ENCODE measurements at places on chromosomes 16 and 17. TPM values are rescaled to one million over a fixed set of nuclear protein-coding genes. Genes with fewer than 3 reads are reported as not detected.

Gene MYH13
- polyA plus RNA-seq, result not detected

Gene CWC25
- polyA plus RNA-seq, result 45.7 TPM

Gene TOX3
- polyA plus RNA-seq, result 10.5 TPM

DNA sequence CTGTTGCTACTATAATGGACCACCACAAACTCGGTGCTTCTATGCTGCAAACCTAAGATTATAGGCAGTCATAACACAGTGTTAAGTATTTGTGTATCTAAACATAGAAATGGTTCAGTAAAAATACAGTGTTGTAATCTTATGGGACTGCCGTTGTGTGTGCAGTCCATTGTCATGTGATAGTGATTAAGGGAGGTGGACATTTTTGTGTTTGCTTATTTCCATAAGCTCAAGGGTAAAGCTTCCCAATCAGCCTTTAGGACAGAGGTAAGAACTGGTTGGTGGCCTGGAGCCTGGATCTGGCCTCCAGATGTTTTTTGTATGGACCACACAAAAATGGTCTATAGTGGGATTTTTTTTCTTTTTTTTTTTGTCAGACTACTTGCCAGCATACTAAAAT lies 29.9 kb downstream of the WWOX start:
- no peaks in the 10 kb centered on the region for H3K4me1 ChIP-seq
- DNase-seq, result no peak
- no peak overlapping the region for H3K4me3 ChIP-seq
- H3K27me3 ChIP-seq, result no peaks in the 10 kb centered on the region
- no peak overlapping the region for H3K27ac ChIP-seq

DNA sequence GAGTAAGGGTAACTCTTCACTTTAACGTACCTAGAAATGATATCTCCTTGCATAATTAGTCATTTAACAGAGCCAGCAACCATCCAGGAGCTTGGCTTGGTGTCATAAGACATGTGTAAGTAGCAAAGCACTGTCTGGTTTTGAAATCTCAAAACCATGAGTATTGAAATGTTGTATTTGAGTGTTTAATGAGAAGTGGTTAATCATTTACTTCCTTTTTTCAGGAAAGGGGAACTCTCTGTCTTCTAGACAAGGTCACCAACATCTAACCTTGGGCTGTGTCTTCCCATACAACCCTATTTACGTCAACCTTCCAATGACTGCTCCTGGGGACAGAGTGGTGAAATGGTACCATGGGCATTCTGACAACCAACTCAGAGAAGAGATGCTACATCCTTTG lies 27.1 kb downstream of the PMP22 start:
- H3K36me3 ChIP-seq, result no peaks in the 10 kb centered on the region
- H3K4me3 ChIP-seq, result no peak overlapping the region
- H3K27me3 ChIP-seq, result no peaks in the 10 kb centered on the region
- H3K27ac ChIP-seq, result no peak overlapping the region
- H3K4me1 ChIP-seq, result no peaks in the 10 kb centered on the region

DNA sequence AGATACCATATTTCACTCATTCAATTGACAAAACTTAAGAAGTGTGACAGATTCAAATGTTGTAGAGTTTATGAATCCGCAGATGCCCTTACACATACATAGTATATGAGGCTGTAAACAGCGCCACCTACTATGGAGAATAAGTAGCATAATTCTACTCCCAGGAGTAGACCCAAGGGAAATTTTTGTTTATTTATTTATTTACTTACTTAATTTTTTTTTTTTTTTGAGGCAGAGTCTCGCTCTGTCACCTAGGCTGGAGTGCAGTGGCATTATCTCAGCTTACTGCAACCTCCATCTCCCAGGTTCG lies 35.5 kb downstream of the GAN start:
- no peak for DNase-seq
- H3K4me3 ChIP-seq, result no peak overlapping the region
- H3K27ac ChIP-seq, result no peak overlapping the region

- no peaks in the 10 kb centered on the region for H3K4me1 ChIP-seq
- no peak overlapping the region for H3K27ac ChIP-seq
- H3K4me3 ChIP-seq, result no peak overlapping the region
Observed at GRCh38 chr16:82963653-82964052, 336.9 kb downstream of the CDH13 start.

DNA sequence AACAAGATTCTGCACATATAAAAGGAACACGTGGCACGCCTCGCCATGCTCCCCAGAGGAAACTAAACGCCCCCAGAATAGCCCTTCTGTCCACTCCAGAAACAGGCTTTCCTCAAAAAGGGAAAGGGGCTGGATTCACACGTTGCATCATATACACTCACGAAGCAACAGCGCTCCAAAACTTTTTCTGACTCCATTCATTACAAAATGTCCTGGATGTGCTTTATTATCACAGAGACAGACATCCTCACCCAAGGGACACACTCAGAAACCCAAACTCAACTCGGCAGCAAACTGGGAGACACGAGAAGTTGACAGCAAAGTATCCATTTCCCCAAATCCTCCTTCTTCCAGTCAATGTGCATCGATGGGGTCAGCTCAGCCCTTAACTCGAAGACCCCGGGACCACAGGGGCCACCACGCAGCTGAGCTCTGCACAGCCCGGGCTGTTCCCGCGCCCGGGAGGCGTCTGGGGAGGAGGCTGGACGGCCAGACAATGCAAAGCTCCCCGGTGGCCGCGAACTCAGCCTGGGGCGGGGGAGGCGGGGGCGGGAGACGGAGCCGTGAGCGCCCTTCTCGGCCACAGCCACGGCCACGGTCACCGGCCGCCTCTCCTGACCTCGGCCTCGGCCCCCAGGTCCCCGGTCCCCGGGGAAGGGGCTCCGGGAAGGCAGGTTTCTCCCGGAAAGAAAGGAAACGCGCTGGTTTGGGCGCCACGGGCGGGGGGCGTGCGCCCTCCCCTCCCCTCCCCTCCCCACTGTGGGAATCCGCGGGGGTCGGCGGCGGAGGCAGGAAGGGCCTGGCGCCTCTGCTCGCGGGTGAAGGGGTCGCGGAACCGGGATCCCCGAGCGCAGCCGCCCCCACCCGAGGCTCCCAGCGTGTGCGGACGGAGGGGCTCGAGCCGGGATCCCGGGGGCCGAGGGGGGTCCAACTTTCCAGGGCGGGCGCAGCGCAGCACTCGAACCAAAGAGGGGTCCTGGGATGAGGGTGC lies 1.2 kb downstream of the NXN start:
- H3K36me3 ChIP-seq, result no peaks in the 10 kb centered on the region
- no peak for DNase-seq
- peak overlapping the region; percentile 32 for H3K4me3 ChIP-seq
- no peaks in the 10 kb centered on the region for H3K27me3 ChIP-seq

DNA sequence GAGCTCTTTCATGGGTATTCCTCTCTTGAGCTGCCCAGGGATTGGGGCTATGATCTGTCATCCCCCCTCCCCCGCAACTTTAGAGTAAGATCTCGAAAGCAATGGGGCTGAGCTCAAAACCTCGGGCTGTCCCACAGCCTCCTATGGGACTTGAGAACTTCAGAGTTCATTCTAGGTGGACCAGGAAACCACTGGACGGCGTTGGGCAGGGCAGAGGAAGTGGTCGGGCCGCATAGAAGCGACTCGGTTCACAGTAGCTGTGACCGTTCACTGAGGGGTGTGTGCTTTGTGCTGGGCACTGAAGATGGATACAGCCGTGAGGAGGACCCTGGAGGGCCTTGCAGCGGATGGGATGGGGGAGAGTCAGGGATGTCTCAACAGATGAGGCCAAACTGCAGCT lies 292.0 kb downstream of the CPPED1 start:
- no peak overlapping the region for H3K27ac ChIP-seq
- H3K4me3 ChIP-seq, result no peak overlapping the region
- no peak for DNase-seq
- no peaks in the 10 kb centered on the region for H3K4me1 ChIP-seq
- H3K36me3 ChIP-seq, result peaks cover 2% of the 10 kb centered on the region
- no peaks in the 10 kb centered on the region for H3K27me3 ChIP-seq

- peak; percentile 54 for DNase-seq
- no peak overlapping the region for H3K4me3 ChIP-seq
- peaks cover 19% of the 10 kb centered on the region for H3K36me3 ChIP-seq
- H3K27me3 ChIP-seq, result no peaks in the 10 kb centered on the region
- no peak overlapping the region for H3K27ac ChIP-seq
Observed at GRCh38 chr17:37239690-37240334, 136.0 kb upstream of the C17orf78 start.

DNA sequence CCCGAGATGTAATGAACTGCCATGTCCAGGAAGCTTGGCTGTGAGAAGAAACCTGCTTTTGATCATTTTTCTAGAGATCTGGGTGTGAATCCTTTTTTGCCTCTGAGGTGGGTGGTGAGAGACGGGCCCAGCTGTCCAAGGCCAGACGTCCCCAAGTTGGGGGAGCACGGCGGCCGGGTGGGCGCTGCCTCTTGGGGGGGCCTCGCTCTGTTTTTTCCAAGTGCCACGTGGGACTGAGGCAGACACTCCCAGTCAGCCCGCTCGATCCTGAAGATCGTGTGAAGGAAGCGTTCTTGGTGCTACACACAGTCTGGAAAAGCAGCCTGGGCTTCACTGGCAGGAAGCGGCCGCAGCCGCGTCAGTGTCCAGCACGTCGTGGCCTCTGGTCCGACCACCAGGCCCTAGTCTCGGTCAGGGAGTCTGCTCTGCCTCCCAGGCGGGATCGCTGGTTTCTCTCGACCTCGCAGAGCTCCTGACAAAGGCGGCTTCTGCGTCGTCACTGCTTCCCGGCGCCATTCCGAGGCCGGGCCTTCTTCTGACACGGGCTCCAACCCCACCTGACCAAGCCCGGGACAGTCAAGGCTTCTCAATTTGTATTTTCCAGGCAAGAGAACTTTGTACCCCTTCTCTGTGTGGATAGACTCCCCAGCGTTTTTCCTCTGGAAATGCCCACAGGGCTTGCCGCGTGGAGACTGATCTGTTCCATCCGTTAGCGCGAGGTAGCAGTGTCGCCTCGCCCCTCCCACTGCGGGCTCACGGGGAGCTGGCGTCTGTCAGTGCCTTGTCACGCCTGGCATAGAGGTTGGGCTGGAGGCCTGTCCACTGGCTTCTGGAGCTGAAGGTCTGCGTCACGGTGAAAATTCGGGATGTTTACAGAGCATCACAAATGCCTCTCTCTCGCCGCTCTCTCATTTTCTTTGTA lies 12.4 kb downstream of the PRSS27 start:
- no peak overlapping the region for H3K4me3 ChIP-seq
- DNase-seq, result no peak
- peaks cover 15% of the 10 kb centered on the region for H3K36me3 ChIP-seq
- H3K27me3 ChIP-seq, result no peaks in the 10 kb centered on the region

- H3K27me3 ChIP-seq, result no peaks in the 10 kb centered on the region
- no peak for DNase-seq
- H3K27ac ChIP-seq, result no peak overlapping the region
- H3K4me1 ChIP-seq, result no peaks in the 10 kb centered on the region
- H3K4me3 ChIP-seq, result no peak overlapping the region
Observed at GRCh38 chr16:12468552-12468951, 335.1 kb downstream of the CPPED1 start.

DNA sequence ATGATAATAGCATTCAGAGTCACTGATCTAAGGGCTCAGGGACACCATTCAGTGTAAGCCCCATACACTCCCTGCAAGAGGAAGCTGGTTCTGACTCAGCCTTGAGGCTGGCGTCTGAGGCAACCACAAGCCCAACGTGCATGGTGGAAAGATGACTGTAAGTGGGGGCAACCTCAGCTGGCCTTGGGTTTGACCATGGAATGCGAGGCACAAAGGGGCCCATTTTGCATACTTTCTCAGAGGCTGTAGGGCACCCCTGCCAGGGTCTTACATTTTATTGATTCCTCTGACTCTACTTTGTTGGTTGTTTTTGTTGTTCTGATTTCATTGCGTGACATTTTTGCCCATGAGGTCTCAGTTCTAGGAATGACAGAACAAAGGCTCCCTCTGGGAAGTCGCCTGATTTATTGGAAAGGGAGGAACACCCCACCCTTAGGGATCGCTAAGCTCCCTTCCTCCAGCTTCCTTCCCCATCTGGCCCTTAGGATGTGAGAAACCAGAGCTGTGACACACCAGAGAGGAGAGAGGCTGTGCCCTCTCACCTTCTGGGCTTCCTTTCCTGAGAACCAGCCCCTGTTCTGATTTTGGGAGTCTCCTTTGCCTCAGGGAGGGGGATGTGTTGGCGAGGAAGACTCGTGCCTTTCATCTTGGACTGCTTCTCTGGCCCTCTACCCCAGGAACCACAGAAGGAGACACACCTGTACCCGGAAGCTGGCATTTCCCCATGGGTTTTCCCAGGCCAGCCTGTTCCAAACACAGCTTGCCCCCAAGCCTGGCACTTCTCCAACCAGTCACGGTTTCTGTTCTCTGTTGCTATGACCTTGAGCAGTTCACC lies 5.6 kb upstream of the CIITA start:
- H3K4me3 ChIP-seq, result no peak overlapping the region
- H3K4me1 ChIP-seq, result peaks cover 7% of the 10 kb centered on the region
- DNase-seq, result no peak
- no peak overlapping the region for H3K27ac ChIP-seq

- no peaks in the 10 kb centered on the region for H3K36me3 ChIP-seq
- no peak overlapping the region for H3K4me3 ChIP-seq
- peaks cover 6% of the 10 kb centered on the region for H3K27me3 ChIP-seq
- no peak overlapping the region for H3K27ac ChIP-seq
- DNase-seq, result no peak
- no peaks in the 10 kb centered on the region for H3K4me1 ChIP-seq
Observed at GRCh38 chr16:56601325-56601724, 7.1 kb upstream of the MT2A start.

DNA sequence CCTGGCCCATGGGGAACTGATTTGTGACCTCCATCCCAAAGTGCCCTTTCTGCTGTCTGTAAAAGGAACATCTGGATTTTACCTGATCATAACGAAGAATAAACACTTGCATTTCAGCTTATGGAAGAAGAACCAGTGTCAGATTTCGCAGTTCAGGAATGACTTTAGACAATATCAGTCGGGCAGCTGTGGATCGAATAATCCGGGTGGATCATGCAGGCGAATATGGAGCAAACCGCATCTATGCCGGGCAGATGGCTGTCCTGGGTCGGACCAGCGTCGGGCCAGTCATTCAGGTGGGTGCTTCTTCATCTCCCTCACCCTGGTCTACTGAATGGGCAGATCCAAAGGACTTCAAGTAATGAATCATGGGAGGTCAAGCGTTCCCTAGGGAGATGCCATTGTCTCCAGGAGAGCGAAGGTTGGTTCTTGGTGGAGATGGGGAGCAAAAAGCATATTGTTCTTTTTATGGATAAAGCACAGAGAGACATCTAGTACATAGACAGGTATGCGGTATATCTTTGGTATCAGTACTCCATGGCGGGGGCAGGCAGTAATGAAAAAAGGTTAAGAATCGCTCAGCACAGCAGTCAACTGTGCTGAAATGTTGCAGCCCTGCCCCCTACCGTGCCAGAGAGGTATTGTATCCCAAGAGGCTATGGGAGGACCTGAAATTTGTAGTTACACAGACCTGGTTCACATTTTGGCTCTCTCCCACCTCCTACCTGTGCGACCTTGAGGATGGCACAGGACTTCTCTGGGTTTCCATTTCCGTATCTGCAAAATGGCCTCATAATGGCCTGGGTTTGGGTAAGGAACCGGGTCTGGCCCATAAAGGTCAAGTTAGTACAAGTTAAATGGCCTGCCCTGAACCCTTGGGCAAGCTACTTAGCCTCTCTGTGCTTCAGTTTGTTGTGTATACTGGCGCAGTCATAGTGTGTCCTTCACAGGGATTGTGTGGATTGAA lies 4.7 kb downstream of the COQ7 start:
- peaks cover 9% of the 10 kb centered on the region for H3K4me1 ChIP-seq
- DNase-seq, result peak; percentile 77
- no peak overlapping the region for H3K4me3 ChIP-seq
- H3K36me3 ChIP-seq, result peaks cover 12% of the 10 kb centered on the region
